Ovary (tissue), 10 donors: ENCODE measurements at places on chromosomes 16 and 17. TPM values are rescaled to one million over a fixed set of nuclear protein-coding genes. Genes with fewer than 3 reads are reported as not detected.

The KRTAP4-6 gene
- not detected for total RNA-seq

The WNT3 gene
- total RNA-seq = 0.82 TPM

The HOXB4 gene
- total RNA-seq = 0.18 TPM

The ETV4 gene
- 1.3 TPM for total RNA-seq

The CLDN9 gene
- total RNA-seq = 0.17 TPM

The FBXW10 gene
- total RNA-seq = 0.20 TPM

The MIEN1 gene
- 21.7 TPM for total RNA-seq

The YBX2 gene
- total RNA-seq = not detected

The LRRC46 gene
- total RNA-seq = 0.35 TPM

The CCL1 gene
- total RNA-seq = not detected

The SPNS1 gene
- 10.1 TPM for total RNA-seq

The SLC43A2 gene
- 5.0 TPM for total RNA-seq

The DBNDD1 gene
- total RNA-seq = 2.7 TPM

The CDK3 gene
- 1.3 TPM for total RNA-seq

The HEATR9 gene
- total RNA-seq = not detected

The MT1H gene
- total RNA-seq = not detected

The EFNB3 gene
- 2.7 TPM for total RNA-seq

The NPIPA3 gene
- total RNA-seq = not detected

The SLC12A3 gene
- 0.37 TPM for total RNA-seq

The ZSCAN10 gene
- total RNA-seq = not detected

The KRT10 gene
- total RNA-seq = 41.7 TPM

The ABCA6 gene
- total RNA-seq = 33.5 TPM

The KRT33A gene
- not detected for total RNA-seq

The SLC2A4 gene
- total RNA-seq = 9.8 TPM

The LGALS9B gene
- total RNA-seq = not detected

The SOCS3 gene
- 144 TPM for total RNA-seq

The SKAP1 gene
- total RNA-seq = not detected

The P3H4 gene
- total RNA-seq = 16.3 TPM

The RAD51C gene
- 20.7 TPM for total RNA-seq

The PRSS27 gene
- 0.48 TPM for total RNA-seq

The WNT9B gene
- total RNA-seq = not detected

The HIRIP3 gene
- total RNA-seq = 16.6 TPM

The DLX3 gene
- total RNA-seq = not detected

The FBF1 gene
- total RNA-seq = 7.5 TPM

The CA5A gene
- total RNA-seq = not detected

The ZP2 gene
- total RNA-seq = not detected

The STH gene
- total RNA-seq = not detected

The VASN gene
- 34.6 TPM for total RNA-seq

The RUNDC3A gene
- total RNA-seq = 0.53 TPM

The SLC6A4 gene
- total RNA-seq = 8.3 TPM

The FZD2 gene
- 8.7 TPM for total RNA-seq

The ADCY9 gene
- 25.8 TPM for total RNA-seq

The ATP2A1 gene
- total RNA-seq = 1.4 TPM

The ASIC2 gene
- total RNA-seq = 0.17 TPM

The KRT31 gene
- total RNA-seq = not detected

The IRX6 gene
- total RNA-seq = not detected

The GAST gene
- not detected for total RNA-seq

The ABCC12 gene
- total RNA-seq = not detected

The ITGAL gene
- 2.0 TPM for total RNA-seq

The CEP112 gene
- 25.5 TPM for total RNA-seq

The CD300E gene
- 0.79 TPM for total RNA-seq
